CD4-positive, alpha-beta T cell treated with Interleukin-10 for 1 hour (primary cell): ENCODE measurements at places on chromosomes 4 and X.

DNA sequence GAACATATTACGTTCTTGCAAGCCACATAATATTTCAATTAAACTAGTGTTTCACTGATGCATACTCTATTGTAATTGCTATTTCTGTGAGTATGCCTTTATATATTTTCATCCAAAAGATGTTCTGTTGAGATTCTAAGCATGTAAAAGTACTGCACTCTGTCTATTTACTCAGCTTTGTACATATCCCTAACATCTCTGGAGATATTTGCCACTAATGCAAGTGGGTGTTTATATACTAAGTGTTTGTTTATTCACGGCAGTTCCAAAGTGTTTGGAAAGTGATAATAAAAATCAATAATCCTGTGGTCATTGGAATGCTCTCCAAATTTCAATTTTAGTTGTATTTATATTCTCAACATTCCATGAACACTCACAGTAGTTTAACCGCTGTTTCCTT is 1989.0 kb downstream of the C4orf33 start:
- no peak for DNase-seq

DNA sequence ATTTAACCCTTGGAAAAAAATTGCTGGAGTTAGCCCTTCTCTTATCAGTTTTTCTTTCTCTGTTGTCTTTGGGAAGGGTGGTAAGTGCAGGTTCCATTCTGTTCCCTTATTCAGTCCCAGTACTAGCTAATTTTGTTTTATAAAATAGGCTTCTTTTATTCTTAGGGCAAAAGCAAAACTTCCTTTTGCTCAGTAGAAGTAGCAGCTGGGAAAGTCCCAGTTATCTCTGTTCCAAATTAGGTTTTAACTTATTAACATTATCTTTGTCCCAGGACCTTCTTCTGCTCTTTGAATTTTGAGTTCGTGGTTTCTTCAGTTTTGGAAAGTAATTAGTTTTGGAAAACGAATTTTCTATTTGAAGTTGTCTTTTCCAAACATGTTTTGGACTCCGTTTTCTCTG is 61.1 kb downstream of the BANK1 start:
- no peak for DNase-seq

GRCh38 chrX:109773374-109773773 is 40.3 kb upstream of the ACSL4 start:
- DNase-seq = no peak

- no peak for DNase-seq
These were observed 28.5 kb downstream of the PTTG2 start for GRCh38 chr4:37988670-37989069.

DNA sequence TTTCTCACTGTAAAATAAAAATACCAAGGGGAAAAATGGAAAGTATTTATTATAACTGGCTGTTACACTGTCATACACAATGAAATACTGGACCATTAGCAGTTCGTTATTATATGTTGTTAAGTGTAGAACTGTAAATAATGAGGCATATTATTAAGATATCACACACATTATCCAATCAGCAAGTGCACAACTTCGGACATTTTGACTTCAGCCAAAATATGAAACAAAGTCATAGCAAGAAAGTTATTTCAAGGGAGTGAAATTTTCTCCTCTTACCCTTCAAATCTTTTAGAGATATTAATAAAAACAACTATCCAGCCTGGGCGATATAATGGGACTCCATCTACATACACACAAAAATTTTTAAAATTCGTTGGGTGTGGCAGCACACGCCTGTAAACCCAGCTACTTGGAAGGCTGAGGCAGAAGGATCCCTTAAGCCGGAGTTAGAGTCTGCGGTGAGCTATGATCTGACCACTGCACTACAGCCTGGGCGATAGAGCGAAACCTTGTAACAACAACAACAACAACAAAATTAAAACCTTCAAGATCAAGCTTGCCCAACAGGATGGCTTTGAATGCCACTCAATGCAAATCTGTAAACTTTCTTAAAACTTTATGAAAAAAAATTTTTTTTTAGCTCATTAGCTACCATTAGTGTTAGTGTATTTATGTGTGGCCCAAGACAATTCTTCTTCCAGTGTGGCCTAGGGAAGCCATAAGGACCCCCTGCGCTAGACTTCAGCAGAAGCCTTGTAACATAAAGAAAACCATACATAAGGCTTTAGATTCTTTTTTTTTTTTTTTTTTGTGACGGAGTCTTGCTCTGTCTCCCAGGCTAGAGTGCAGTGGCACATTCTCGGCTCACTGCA is 1.3 kb upstream of the CISD2 start:
- no peak for DNase-seq

DNA sequence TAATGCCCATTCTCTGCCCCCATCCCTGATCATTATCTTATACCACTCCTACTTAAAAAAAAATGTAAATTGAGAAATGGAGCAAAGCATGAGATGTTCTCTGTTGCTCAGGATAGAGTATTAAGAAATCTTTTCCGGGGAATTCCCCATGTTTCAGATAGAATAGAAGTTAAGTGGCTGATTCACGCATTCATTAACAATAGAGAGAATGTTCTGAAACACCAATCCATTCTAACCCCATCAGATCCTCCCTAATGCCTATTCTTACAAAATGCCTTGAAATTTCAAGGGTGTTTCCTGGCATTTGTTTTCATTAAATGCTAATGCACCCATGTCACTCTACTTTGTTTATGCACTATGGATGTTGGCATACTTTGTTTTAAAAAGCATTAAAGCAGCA is 101.1 kb downstream of the AREG start:
- DNase-seq = no peak

GRCh38 chr4:166165829-166166420 is 292.9 kb downstream of the TLL1 start:
- DNase-seq = peak; percentile 42

DNA sequence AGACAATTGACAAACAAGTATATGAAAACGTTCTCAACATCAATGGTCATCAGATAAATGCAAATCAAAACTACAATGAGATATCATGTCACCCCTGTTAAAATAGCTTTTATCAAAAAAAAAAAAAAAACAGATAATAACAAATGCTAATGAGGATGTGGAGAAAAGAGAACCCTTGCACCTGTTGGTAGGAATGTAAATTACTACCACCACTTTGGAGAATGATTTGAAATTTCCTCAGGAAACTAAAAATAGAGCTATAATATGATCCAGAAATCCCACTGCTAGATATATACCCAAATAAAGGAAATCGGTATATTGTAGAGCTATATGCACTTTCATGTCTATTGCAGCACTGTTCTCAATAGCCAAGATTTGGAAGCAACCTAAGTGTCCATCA is 470.6 kb upstream of the FSTL5 start:
- DNase-seq = no peak

DNA sequence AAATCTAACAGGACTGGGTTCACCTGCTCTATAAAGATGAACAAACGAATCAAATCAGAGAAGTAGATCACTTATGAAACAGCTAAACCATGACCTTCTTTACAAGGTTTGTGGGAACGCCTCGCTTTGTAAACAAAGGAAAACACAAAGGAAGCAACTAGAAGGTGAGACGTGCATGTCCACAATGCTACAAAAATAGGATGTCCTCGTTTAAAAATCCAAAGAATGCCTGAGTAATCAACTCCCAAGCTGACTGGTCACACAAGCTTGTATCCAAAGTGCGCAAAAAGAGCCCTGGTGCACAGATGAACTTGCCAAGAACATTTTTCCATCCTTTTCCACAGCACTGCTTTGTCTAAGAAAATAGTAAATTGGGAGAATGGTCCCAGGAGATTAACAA is 6.3 kb upstream of the SH3KBP1 start:
- no peak for DNase-seq

- no peak for DNase-seq
These were observed 94.4 kb downstream of the NWD2 start for GRCh38 chr4:37338972-37339371.

DNA sequence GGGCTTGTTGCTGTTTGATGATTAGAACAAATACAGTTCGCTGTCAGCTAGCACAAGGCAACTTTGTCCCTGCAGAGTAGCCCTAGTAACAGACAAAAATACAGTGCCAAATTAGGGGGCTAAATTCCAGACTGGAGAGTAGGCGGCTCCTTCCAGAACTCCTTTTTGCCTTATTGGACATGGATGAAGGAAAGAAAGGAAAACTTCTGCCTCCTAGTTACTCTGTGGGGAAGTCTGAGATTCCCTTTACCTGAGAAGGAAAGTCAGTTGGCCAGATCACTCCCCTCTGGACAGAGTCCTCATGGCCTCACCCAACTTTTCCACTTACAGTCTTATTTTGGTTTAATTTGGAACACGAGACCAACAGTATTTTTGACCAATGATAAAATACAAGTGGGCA is 140.5 kb upstream of the ADAMTS3 start:
- DNase-seq = no peak

DNA sequence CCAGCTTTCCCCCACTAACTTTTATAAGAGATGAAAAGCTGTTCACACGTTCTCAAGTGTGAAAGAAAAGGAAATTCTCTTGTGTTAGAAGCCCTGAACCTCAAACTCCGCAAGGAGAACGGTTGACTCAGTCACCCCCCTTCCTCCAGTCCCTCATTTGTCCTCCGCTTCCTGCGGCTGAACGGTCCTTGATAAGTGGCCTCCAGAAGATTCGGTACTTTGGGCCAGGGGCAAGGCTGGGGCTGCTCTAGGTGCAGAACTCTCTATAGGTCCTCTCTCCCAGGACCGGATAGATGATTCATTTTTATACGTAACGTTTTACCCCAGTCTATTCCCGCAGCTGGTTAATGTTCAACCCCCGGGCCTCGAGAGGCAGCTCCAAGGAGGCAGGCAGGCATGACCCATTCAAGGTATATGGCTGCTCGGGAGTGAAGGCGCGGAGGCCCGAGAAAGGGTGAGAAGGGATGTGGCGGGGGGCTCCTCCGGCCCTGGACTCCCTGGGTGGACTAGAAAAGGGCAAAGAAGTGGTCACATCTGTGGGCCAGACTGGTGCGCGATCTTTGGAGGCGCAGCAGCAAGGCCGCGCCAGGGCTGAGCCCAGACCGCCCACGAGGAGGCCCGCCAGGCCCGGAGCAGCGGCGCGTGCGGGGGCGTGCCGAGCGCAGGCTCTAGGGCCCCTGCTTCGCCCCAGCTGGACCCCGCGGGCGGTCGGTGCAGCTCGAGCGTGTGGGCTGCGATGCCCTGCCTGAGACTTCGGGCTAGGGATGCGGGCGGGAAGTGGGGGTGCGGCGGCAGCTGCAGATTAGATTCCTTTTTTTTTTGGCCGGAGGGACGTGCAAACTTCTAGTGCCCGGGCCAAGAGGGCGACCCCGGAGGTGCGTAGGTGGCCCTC is 11.7 kb downstream of the PITX2 start:
- DNase-seq = no peak

GRCh38 chr4:19575924-19576323 is 675.8 kb upstream of the SLIT2 start:
- DNase-seq = no peak

DNA sequence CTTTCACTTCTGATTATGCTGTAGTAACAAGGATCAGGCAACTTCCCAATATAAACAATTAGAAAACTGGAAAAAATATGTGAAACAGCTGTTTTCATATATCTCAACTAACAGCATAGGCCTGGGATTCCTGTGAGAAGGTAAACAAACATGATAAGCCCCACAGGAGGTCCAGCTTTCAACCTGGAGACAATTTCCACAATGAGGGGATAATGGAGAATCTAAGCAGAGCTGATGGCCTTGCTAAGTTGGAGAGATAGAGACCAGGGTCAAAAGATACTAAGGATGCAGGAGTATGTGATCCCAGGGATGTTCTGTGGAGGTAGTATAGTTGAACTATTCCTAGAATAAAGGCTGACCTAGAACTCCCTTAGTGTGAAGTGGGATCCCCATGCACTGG is 452.3 kb upstream of the ACTRT1 start:
- DNase-seq = no peak

GRCh38 chr4:139651282-139652194 is 14.1 kb upstream of the MGST2 start:
- peak; percentile 67 for DNase-seq

- no peak for DNase-seq
These were observed 575.7 kb downstream of the TRIML1 start for GRCh38 chr4:188714907-188715306.

GRCh38 chrX:14038375-14039085 is 8.8 kb upstream of the GEMIN8 start:
- no peak for DNase-seq

- DNase-seq = no peak
These were observed 63.9 kb upstream of the PSAPL1 start for GRCh38 chr4:7498446-7499200.

GRCh38 chr4:57243076-57243475 is 132.9 kb upstream of the IGFBP7 start:
- no peak for DNase-seq

- DNase-seq = no peak
These were observed 449.3 kb downstream of the RPA4 start for GRCh38 chrX:97332963-97333362.

- no peak for DNase-seq
These were observed 34.9 kb downstream of the BMP2K start for GRCh38 chr4:78811034-78811433.

GRCh38 chr4:37477126-37477525 is 209.1 kb downstream of the RELL1 start:
- no peak for DNase-seq

DNA sequence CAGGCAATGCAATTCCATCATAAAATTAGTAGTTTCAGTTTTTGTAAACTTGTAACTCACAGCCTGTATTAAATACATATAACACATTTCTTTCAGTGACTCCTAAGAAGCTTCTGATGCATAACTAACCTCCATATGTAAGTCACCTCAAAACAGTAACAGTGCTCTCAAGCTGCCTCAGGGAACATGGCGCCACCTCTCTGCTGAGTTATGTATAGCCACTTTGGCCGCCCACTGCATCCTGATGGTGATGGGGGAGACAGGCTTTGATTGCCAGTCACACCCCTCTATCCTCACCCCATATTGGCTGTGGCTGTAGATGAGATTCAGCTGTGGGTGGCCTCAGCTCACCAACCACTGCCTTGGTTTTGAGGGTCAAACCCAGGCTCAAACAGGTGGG is 54.3 kb downstream of the LRBA start:
- peak; percentile 39 for DNase-seq

DNA sequence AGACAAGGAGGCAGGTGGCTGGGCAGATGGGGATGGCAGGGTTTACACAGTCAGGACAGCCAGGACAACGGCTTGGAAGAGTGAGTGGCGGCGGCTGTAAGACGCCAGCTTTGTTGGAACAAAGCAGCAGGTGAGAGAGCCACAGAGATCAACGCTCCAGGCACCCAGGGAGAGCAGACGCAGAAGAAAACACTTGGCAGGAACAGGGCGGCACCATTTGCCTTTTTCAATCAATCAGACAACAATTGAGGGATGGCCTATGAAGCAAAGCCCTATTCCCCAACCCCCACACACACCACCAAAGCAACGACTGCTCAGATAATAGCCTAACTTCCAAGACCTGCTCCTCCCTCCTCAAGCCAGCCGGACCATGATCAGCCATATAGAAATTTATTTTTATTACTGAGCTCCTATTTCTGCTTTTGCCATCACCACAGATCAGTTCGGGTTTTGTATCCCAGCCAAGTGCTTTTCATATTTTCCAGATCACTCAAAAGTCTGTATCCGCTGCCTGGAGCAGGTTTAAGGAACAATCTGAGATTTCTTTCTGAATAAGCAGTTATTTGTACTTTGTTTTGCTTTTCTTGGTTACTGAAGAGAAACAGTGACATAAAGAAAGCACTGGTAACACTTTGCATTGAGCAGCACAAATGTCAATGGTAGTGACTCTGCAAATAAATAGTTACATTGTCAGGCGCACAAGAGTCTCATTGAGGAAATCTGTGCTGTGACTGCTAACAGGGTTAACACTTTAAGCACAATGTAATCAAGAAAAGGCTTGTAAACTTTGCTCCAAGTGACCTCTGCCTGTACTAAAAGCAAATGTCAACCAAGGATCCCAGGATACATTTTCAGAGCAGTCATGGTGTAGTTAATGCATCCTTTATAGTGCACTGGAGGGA is 81.8 kb upstream of the RBPJ start:
- DNase-seq = no peak
